ENCODE measurements at places on chromosomes 13 and 19.

- H3K4me3 ChIP-seq, result no peak overlapping the region
- H3K27me3 ChIP-seq, result no peaks in the 10 kb centered on the region
- no peaks in the 10 kb centered on the region for H3K36me3 ChIP-seq
- no peaks in the 10 kb centered on the region for H3K4me1 ChIP-seq
Measured at GRCh38 chr19:14758816-14759215, 19.5 kb downstream of the ADGRE2 start.

- no peaks in the 10 kb centered on the region for H3K36me3 ChIP-seq
- H3K27ac ChIP-seq, result no peak overlapping the region
- no peak for DNase-seq
- no peaks in the 10 kb centered on the region for H3K27me3 ChIP-seq
- no peaks in the 10 kb centered on the region for H3K4me1 ChIP-seq
Measured at GRCh38 chr19:51593138-51593890, 22.2 kb downstream of the ZNF175 start.

- peaks cover 52% of the 10 kb centered on the region for H3K36me3 ChIP-seq
- no peak for DNase-seq
- H3K4me3 ChIP-seq, result no peak overlapping the region
- H3K4me1 ChIP-seq, result no peaks in the 10 kb centered on the region
Measured at GRCh38 chr13:99545979-99546378, 44.7 kb downstream of the TM9SF2 start.

- H3K27me3 ChIP-seq, result no peaks in the 10 kb centered on the region
- DNase-seq, result no peak
- H3K4me3 ChIP-seq, result no peak overlapping the region
- no peaks in the 10 kb centered on the region for H3K36me3 ChIP-seq
- H3K4me1 ChIP-seq, result peaks cover 14% of the 10 kb centered on the region
Measured at GRCh38 chr13:30367296-30367695, 55.0 kb upstream of the UBE2L5 start.

DNA sequence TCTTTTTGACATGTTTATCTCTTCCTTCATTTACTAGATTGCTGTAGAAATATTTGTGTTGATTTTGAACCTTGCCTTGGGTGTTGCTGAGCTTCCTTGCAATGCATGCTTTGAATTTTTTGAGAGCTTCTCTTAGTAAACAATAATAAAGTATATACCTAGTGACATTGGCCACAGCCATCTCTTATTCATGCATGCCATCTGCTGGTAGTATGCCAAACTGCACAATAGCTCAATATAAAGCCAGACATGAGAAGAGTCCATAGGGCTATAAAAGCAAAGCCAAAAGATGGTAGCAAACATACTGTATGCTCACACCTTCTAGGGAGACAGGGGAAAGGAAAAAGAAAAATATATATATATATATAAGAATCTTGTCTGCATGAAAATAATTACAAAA is 18.9 kb upstream of the ZSCAN5A start:
- H3K4me1 ChIP-seq, result no peaks in the 10 kb centered on the region
- no peaks in the 10 kb centered on the region for H3K36me3 ChIP-seq
- peak; percentile 16 for DNase-seq
- no peak overlapping the region for H3K4me3 ChIP-seq

Data from astrocyte (in vitro differentiated cells and primary cell).